ENCODE measurements at places on chromosomes 6 and 20.

- no peak for DNase-seq
Measured at GRCh38 chr6:30520522-30520921, 31.2 kb downstream of the HLA-E start.

DNA sequence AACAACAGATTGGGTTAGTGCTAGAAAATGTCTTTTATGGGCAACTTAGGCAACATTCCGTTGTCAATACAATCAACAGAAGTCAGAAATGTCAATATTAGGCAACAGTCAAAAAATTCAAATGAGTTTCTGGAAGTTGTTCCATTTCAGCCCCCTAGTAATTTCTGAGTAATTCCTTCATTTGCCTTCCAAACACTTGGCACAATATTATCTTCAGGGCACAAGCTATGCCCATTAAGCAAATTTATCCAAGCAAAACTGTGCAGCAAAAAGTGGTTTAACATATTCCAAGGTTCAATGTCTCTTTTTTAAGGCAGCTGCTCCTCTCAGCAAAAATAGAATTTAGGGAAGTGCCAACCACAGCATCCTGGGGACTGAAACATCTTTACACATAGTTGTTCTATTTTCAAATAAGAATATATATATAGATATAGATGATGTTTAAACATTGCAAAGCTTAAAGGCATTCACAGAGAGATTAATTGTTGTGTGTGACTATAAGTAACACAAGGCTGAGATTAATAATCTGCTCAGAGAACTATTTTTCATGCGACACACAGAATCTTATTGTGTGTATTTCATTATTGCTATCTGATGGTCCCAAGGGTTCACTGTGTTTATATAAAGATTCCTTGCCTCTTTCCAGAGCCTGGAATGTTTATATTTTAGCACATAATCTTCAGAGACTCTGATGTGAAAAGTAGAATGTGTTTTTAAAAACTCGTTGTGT is 75.2 kb upstream of the ADTRP start:
- no peak for DNase-seq

GRCh38 chr6:26575494-26575939 is 21.2 kb upstream of the ABT1 start:
- DNase-seq: no peak

- no peak for DNase-seq
Measured at GRCh38 chr6:106255306-106255705, 70.3 kb downstream of the ATG5 start.

DNA sequence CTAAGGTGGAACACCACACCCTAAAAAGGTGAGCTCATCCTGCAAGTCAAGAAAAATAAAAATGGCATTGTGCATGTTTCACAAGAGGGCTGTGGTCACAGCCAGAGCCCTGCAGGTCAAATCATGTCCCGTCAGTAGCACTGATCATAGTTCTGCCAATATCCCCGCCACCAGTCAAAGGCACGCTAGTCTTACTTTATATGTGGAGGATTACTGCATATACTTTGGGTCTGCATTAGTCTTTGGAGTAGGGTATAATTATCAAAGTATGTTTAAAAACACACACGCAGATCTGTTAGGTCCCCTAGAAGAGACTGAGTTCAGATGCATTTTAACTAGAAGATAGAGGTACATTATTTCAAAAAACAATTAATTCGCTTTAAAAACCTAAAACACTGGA is 1.8 kb downstream of the PERP start:
- no peak for DNase-seq

GRCh38 chr6:107717781-107718180 is 106.3 kb downstream of the SCML4 start:
- DNase-seq: no peak

GRCh38 chr6:8837343-8837742 is 402.0 kb upstream of the SLC35B3 start:
- DNase-seq: no peak

DNA sequence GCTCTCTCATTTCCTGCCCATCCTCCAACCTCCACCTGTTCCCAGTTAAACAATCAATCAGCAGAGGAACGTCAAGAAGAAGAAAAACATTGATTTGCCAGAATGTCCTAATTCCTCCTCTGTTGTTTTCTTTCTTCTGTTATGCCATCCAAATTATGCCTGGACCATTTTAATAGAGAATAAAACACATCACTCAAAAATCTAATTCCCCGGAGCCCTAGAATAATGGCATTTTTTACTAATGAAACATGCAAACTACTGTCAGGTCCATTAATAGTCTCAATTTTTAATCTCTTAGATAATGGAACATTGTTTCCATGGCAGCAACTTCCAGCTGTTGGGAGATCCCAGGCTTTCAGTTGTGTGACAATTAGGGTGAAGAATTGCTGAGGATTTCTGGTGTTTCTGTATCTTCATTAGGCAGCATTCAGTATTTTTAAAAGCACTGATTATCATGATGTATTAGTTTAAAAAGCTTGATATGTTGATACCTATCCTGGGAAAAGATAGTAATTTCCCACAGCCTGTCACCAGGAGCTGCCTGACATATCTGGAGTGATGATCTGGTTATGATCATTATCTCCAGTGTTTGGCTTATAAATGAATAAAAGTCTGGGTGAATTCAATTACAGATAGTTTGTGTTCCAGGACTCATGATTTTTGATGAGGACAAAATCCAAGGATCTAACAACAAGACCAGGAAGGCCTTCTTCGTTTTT is 209.8 kb downstream of the TPBG start:
- DNase-seq: no peak
